ENCODE measurements at places on chromosomes 7 and 10. TPM values are rescaled to one million over a fixed set of nuclear protein-coding genes. Genes with fewer than 3 reads are reported as not detected.

DNA sequence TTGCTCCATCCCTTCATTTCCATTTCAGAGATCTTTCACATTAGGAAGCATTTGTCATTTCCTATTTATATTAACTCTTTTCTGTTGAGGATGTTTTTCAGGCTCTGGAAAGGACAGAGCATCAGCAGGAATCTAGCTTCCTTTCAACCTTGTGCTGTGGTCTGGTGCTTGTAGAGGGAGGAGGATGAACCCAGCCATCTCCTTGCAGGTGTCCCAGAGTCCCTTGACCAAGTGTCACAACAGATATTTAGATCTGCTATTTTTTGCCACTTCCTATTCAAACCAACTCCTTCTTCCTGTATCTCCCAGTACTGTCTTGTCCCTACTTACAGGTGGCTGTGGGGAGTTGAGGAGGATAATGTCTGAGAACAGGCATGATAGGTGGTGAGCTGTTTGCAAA is 742.8 kb downstream of the GRID1 start:
- DNase-seq, result no peak

- no peak for DNase-seq
These were observed 212.2 kb downstream of the CUX1 start for GRCh38 chr7:102029616-102030015.

- DNase-seq, result no peak
These were observed 176.2 kb downstream of the GNAT3 start for GRCh38 chr7:80335511-80336231.

The ANKRD7 gene
- polyA plus RNA-seq, result 0.50 TPM

- DNase-seq, result no peak
These were observed 45.5 kb upstream of the DDC start for GRCh38 chr7:50610521-50611277.
